ENCODE measurements at places on chromosomes 3 and 15.

GRCh38 chr3:148319161-148319915, 378.4 kb upstream of the AGTR1 start:
- DNase-seq, result no peak

GRCh38 chr15:78110096-78110495, 17.7 kb downstream of the SH2D7 start:
- DNase-seq, result no peak

DNA sequence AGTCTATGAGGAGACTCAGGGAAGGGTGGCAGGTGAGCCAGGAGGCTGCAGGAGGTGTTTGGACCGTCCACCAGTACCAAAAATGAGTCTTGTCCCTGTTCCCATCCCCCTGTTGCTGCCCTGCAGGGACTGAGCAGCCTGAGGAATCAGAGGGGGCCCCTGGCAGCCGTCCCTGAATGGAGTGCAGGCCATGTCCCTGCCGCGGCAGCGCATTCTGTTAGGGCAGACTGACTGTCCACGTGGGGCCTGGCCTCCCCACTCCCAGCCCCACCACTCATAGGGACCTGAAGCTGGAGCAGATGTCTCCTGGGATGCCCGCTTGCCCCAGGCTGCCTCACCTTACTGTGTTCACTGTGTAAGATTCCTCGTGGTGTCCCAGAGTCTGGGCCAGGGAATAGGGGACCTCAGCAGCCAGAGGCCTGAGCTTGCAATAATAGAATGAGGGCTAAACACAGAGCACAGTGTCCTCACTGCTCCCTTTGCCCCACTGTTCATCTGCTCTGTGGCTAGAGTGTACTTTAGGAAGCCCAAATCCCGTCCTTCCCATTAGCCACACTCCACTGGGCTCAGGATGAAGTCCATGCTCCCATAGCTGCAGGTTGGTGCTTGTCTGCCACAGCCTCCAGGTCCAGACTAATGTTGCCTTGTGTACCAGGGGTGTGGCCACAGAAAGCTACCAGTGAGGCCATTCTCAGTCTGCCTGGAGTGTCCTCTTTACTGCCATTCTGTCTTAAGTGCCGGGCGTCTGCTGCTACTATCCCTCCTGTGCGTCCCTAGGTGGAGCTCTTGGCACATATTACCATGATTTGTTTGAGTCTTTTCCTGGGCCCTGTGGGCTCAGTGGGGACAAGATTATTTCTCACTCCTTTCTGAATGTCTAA, 63.2 kb downstream of the HCN4 start:
- no peak for DNase-seq

DNA sequence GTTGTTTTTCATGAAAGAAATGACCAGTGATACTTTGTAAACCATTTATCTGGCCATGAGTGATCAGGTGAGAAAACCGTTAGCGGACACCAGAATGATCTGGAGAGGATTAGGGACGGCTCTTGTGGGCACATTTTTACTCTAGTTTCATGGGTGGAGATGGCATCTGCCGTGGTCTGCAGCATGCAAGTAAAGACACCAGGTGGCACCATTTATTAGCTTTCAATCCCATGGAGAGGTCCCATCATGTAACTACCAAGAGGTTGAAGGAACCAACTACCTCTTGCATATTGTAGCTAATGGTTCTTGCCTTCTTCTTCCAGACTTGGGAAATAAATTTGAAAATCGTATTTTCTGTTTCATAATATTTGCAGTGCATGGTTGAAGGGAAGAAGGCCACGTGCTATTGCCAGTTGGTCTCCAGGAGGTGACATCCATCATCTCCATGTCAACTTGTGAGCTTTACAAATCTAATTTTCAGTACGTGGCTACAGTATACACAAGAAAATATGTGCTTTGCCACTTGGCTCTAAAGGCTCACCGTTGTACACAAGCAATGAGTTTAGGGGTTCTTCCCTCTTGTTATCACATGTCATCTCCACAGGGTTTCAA, 1.5 kb upstream of the MAPKBP1 start:
- no peak for DNase-seq

DNA sequence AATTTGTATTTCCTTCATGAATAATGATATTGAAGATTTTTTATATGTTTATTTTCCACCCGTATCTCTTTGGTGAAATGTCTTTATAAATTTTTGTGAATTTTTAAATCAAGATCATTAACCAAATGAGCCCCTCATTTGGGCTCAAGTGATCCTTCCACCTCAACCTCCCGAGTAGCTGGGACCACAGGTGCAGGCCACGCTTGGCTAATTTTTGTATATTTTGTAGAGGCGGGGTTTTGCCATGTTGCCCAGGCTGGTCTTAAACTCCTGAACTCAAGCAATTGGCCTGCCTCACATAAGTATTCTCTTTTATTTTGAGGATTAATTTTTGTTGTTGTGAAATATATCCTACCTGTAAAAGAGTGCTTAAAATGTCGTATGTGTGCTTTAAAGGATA, 4.9 kb downstream of the BBS4 start:
- DNase-seq, result no peak

GRCh38 chr3:14564741-14565140, 24.6 kb upstream of the GRIP2 start:
- no peak for DNase-seq
